ENCODE measurements at places on chromosomes 1 and 21.

GRCh38 chr1:47682198-47682597 lies 244.4 kb downstream of the FOXD2 start:
- DNase-seq, result no peak

DNA sequence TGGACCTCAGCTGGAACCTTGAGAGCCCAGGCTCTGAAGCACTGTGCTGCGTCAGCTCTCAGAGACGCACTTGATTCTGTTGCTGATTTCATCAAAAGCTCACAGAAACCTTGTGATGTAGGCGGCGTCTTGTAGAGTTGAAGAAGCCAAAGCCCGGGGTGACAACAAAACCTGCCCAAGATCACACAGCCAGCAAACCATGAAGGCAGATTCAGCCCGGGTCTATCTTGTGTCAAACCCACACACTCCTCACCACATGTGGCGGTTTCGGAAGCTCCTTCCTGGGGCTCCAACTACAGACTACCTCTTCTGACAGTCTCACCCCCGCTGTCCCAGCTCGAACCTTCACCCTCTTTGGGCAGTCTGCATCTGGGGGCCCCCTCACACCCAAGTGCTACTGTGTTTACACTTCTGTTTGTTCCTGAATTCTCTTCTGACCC lies 50.4 kb downstream of the TENT5C start:
- DNase-seq, result peak; percentile 85

DNA sequence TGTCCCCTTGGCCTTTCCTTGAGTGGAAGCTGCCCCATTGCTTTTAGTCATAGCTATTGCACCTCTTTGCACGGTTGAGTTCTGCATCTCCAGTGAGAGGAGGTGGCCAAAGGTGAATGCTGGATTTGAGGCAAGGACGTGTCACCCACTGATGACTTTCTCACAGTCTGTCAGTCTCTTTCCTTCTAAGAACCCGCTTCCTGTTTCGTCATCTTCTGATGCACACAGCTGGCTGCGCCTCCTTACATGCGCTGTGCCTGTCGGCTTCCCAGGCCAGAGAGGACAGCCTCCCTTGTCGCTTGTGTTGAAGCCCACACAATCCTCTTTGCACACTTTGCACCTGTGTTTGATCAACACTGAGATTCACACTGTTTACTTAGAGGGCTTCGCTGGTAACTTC lies 41.8 kb upstream of the PWP2 start:
- peak; percentile 76 for DNase-seq

- no peak for DNase-seq
Observed at GRCh38 chr1:223331301-223331700, 32.7 kb downstream of the SUSD4 start.

DNA sequence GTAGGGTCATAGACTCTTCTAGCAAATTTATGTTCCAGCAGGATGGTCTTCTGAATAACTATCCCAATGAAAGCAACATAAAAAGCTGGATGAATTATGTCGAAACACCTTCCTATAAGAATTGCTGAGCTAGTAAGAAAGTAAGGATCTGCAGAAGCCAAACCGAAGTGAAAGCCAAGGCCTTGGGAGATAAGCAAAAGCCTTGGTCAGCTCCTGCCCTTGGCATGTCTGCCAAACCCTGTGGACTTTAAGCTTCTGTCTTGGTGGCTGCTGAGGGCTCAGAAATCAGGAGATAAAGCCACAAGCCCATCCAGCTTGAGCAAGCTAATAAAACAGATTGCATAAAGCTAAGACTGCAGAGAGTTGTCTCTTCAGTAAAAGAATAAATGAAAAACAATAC lies 81.2 kb upstream of the KCND3 start:
- DNase-seq, result no peak

DNA sequence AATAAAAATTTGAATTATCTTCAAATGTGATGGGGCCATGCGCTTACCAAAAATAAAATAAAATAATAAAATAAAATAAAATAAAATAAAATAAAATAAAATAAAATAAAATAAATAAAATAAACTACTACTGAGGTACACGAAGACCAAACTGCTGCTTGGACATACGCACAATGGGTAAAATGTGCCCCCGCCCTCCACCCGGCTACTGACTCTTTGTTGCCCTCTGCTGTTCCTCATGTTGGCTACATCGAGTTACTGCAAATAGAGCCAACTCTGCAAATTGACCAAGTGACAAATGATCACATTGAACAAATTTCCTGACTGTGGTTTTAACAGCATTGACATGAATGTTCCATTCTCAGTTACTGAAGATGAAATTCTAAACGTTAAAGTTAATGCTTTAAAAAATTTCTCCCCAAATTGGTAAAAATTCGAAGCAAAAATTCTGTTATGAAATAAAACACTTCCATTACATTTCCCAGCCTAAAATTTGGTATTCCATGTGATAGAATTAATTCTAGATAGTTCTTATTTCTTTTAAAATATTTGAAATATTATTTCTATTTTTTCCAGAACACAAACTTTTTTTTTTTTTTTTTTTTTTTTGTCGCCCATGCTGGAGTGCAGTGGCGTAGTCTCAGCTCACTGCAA lies 18.8 kb upstream of the MAP1LC3C start:
- peak; percentile 64 for DNase-seq

GRCh38 chr1:150332651-150333290 lies 11.4 kb downstream of the PRPF3 start:
- DNase-seq, result no peak

GRCh38 chr1:220974431-220974830 lies 95.2 kb downstream of the HLX start:
- no peak for DNase-seq

- DNase-seq, result no peak
Observed at GRCh38 chr21:39531840-39532239, 80.1 kb downstream of the SH3BGR start.

GRCh38 chr1:166813508-166814223 lies 25.6 kb upstream of the POGK start:
- no peak for DNase-seq

DNA sequence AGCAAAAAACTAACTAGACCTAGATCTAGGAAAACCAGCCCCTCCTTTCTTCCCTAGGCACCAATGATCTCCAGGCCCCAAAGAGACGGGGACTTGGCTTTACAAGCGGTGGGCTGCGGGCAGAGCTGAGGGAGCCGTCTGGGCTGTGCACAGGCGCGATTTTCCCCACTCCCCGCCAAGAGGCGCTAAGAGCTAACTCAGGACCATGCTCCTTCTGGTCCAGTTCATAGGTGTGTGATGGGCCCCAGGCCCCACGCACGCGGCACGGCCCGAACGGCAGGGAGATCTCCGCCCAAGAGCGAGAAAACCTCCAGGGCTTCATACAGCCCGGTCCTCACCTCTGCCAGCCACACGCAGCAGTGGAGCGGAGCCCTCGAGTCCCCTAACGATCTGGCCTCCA lies 7.5 kb upstream of the GPR153 start:
- DNase-seq, result no peak

GRCh38 chr1:62175568-62176179 lies 19.0 kb upstream of the L1TD1 start:
- no peak for DNase-seq

DNA sequence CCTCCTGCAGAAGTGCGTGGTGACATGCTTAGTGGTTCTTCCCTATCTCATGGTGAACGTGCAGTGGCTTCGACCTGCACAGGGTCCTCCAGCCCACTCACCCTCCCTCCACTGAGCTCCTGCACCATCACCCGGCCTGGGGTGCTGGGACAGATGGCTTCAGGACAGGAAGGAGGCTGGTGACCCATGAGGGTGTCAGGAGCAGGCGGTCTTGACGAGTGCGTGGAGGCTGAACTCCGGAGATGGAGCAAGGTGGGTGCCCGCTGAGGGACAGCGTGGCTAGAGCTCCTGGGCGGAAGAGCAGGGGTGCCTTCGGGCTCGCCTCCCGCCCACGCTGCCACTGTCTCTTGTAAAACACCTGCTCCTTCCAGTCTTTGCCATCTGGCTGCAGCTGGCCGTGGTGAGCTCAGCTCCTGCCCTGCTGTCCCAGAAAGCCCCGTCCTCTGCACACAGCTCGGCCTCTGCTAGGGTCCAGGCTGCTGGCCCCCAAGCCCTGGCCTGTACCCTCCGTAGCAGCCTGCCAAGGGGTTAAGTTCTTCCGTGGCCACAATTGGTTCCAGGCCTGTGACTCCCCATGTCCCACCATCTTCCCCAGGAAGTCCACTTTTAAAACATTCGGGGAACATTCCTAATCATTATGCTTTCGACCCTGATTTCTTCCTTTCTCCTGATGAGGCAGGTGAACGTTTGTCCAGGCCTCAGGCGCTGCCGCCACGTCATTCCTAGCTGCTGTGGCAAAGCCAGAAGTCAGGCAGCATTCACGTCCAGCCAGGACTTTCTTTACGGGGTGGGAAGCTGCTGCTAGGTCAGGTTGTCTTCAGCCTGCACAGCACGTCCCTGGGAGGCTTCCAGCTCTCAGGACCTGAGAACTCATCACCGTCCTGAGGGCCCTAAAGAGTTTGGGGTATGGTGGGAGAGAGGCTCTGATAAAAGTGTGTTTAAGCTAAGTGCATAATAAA lies 8.1 kb downstream of the KRTAP10-1 start:
- no peak for DNase-seq

DNA sequence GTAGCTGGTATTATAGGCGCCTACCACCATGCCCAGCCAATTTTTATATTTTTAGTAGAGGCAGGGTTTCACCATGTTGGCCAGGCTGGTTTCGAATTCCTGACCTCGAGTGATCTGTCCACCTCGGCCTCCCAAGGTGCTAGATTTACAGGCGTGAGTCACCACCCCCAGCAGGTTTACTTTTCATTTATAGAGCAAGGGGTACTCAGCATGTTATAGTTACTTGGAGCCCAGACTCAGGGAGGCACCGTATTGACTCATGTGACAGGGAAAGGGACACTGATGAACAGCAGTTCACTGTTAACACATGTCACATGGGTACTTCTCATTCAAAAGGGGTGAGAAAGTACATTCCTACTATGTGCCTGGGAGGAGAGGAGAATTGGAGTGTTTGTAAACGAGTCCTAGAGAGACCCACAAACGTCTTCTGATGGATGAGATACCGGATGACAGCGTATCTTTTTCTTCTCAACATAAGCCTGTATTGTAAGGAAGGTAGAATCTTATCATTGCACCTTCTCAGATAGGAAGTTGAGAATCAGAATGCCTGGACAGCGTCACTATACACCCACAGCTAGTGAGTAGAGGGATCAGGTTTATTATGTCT lies 510.0 kb downstream of the USP25 start:
- DNase-seq, result no peak

GRCh38 chr1:25644962-25645361 lies 28.4 kb downstream of the MAN1C1 start:
- DNase-seq, result no peak

DNA sequence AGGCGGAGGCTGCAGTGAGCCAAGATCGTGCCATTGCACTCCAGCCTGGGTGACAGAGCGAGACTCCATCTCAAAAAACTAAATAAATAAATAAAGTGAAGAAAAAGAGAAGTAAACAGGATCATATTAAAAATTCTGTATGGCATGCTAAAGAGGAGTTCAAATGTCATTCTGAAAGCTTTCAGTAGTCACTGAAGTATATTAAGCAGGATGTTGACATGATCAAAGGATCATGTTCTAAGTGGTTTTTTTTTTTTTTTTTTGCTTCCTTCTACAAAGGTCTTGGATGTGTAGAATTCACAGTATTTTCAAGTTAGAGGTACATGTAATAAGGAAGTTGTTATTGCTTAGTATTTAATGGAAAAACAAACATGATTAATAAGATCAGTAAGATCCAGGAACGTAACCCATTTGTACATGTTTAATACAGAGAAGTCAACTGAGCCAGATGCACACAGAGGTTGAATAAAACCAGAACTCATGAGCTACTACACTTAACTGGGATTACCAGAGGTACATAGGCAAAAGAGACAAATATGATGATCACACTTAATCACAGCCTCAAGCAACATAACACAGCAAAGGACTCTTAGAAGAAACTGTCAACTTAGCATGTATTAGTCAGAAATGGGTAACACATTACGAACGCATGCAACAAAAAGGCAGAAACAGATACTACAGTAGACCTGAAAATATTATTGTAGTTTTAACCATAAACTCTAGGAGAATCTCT lies 12.2 kb downstream of the CDC42BPA start:
- DNase-seq, result no peak

- no peak for DNase-seq
Observed at GRCh38 chr1:167748906-167749305, 27.1 kb downstream of the MPZL1 start.
